ENCODE measurements at places on chromosomes 5 and 9. TPM values are rescaled to one million over a fixed set of nuclear protein-coding genes. Genes with fewer than 3 reads are reported as not detected.

SLC9A3 gene
- total RNA-seq: 2.2 TPM

PAM gene
- total RNA-seq: 27.3 TPM

UCK1 gene
- 20.6 TPM for total RNA-seq

TSSK1B gene
- total RNA-seq: not detected

SLC6A19 gene
- 0.07 TPM for total RNA-seq

HEMGN gene
- total RNA-seq: not detected

SHB gene
- total RNA-seq: 47.3 TPM

PRRX2 gene
- 12.5 TPM for total RNA-seq

PLCXD3 gene
- 0.13 TPM for total RNA-seq
